ENCODE measurements at places on chromosomes 7 and 10.

DNA sequence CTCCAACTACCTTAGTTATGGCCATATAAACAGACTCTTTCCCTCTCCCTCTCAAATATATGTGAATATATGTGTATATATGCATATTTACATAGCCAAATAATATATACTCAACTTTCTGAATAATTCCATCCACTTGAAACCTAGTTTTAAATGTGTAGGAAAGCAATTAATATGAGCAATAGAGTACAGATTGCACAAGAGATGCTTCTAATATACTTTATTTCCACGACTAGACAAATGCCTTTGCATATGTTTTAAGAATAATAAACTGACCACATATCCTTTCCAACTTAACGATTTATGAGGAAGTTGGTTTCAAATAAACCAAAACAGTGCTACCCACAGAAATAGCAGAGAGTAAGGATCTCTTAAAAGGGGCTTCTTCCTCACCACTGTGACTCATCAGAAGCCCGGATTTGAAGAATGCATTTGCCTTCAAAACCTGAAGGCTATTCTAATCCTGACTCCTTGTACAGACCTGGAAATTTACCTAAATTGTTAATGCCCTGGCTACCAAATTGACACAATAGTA lies 266.3 kb downstream of the AHR start:
- DNase-seq: no peak

- peak; percentile 17 for DNase-seq
Observed at GRCh38 chr10:101774589-101775272, 1.2 kb downstream of the FGF8 start.

- no peak for DNase-seq
Observed at GRCh38 chr10:104663563-104663962, 22.5 kb downstream of the SORCS3 start.

- no peak for DNase-seq
Observed at GRCh38 chr10:77571490-77571889, 66.1 kb downstream of the KCNMA1 start.

GRCh38 chr7:100090527-100091410 lies 2.0 kb downstream of the COPS6 start:
- DNase-seq: no peak

DNA sequence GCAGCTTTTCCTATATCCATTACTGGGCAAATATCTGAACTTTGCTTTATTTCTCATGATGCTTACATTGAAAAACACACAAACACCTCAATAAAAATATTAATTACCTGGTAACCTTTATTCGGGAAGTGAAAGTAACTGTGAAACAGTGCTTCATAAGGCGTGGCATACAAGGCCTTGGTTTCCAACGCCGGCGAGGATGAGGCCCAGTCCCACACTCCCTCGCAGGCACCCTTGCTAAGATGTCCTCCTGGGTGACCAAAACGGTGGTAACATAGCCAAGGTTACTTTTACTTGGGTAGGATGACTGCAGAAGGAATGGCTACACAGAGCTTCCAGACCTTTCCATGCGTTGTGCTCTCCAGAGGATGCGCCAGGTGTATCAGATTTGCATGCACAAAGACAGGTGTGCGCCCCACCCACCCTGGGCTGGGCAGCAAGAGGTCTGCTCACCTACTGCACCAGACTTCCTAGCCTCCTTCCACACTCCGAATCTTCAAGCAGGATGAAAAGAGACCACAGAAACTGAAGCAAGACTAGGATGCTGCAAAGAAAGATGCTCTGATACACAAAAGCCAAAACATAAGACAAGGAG lies 13.3 kb upstream of the DAGLB start:
- no peak for DNase-seq

DNA sequence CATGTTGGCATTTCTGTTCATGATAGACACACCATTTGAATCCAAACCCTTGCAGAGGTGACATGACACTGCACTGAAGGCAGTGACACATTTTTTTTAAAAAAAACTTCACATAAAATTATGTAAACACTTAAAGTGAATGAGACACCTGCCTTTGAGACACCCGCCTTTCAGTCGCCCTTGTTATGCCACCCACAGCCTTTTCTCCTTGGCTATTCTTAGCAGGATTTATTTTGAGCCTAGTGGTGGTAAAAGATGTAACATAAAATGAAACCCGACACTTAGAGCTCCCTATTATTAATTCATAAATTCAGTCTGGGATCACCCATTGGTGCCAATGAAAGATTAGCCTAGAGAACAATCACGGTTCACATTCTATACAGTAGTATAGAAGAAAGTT lies 161.3 kb downstream of the DYNC1I1 start:
- DNase-seq: no peak

Measured in AG08396 (cell line).